ENCODE measurements at places on chromosomes 11 and 22.

DNA sequence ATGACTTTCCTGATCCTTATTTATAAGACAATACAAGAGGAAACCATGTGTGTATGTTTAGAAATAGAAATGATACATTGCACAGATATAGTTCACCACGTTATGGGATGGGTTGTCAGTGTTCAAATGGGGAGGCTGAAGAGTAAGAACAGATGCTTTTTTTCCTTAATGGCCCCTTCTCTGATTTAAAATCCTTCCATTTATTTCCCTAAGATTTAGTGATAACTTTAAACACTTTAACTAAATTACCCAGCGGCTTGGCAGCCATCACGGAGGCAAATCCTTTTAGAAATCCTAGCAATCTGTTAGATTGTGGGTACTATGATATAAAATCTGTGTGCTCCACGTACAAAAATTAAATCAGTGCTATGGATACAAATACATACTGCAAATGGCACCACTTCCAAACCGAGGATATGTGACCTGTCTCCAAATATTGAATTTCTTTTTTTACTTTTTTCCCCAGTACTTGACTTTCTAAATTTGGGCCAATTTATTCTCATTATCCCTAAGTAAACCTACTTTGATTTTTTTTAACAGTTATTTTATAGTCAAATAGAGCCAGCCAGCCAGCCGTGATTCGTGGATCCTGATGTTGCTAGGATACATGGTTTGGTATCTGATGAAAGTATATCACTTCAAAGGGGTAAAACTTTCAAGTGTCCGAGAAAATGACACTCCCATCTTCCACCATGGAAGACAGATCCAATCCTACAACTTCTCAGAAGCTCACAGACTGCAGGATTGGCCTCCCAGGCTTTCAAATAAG lies 46.1 kb downstream of the BDNF start:
- DNase-seq = no peak

DNA sequence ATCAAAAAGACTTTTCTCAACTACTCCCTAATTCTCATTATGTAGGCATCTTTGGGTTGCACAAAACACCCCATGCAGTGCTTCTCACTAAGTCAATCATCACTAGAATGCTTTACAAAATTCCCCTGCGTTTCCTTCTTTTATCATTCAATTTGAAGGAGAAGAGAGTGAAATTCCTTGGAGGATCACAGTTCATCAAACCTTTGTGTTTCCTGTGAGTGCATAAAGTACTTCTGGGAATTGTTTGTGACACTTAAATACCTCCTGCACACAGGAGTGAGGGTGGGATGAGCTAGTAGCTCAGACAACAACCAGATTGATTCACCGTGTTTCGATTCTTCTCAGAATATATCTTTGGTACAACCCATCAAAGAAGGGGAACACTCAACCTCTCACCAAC lies 3.7 kb upstream of the OR5AR1 start:
- no peak for DNase-seq

DNA sequence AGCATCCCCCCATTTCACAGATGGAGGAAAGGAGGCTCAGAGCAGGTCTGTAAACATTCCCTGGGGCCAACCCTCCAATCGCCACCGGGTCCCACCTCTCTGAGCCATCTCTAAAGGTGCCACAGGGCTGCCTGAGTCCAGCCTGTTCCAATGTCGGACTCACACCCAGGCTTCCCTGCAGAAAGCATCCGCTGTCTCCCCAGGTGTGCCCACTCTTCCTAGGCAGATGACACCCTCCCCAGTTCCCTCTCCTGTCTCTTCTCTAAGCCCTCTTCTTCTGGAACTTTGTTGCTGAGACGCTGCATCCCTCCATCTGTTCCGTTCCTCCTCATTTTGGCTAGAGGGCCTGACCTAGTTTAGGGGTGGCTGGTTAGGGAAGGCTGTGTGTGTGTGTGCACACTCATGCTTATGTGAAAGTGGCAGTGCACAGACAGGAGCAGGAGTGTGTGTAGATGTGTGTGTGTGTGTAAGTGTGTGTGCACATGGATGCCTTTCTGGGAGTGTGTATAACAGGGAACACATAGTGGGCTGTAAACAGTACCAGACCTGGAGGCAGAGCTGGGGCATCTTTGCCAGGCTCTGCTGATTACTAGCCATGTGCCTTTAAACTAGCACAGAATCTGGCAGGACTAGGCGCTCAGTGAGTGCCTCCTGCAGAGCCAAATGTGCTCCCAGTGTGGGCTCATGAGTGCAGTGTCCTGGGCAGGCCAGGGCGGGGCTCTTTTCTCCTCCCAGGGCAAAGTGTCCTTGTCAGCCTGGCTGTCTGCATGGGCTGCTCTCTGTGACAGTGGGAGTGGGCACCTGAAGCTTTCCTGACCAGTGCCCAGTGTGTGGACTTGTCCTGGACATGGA lies 77.3 kb upstream of the NECTIN1 start:
- DNase-seq = no peak

- no peak for DNase-seq
Observed at GRCh38 chr11:124887667-124888013, 10.0 kb downstream of the ROBO4 start.

GRCh38 chr22:49659281-49659923 lies 168.3 kb downstream of the BRD1 start:
- DNase-seq = no peak

- DNase-seq = no peak
Observed at GRCh38 chr11:95267601-95268213, 36.7 kb upstream of the SESN3 start.

- DNase-seq = no peak
Observed at GRCh38 chr11:14443638-14444037, 56.0 kb downstream of the COPB1 start.

GRCh38 chr11:86940122-86940777 lies 14.9 kb downstream of the FZD4 start:
- DNase-seq = no peak

- no peak for DNase-seq
Observed at GRCh38 chr11:65530157-65530496, 5.2 kb downstream of the SCYL1 start.

- no peak for DNase-seq
Observed at GRCh38 chr22:45129703-45130524, 33.8 kb upstream of the NUP50 start.

GRCh38 chr22:35335936-35336781 lies 36.5 kb downstream of the TOM1 start:
- no peak for DNase-seq

GRCh38 chr22:27097933-27098332 lies 440.5 kb downstream of the MIAT start:
- DNase-seq = no peak

DNA sequence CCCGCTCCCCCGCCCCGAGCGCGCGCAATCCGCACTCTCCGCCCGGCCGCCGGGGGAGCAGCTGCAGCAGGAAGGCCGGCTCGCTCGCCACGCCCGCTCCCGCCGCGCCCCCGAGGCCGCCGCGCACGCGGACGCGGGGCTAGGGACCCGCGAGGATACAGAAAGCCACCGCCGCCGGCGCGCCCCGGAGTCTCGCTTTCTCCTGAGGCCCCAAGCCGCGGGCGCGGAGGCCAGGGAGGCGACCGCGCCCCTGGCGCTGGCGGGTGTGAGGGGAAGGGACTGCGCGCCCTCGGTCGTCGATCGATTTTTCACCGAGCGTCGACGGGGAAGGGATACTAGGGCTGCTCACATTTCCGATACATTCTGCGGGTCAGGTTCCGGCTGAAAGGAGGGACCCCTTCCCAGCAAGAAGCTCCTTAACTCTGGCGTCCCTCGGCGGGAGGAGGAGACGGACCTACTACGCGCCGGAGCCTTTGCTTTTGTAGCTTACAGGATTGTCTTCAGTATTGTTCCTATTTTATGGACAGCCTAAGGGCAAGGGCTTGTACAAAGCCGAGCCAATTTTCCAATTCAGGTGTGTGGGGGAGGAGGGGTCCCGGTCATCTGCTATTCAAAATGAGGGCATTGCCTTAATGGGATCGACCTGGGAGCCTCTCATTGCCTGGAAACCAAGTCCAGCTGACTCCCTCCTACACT lies 416 bp upstream of the GAB2 start:
- DNase-seq = no peak

- DNase-seq = no peak
Observed at GRCh38 chr11:113681282-113681681, 24.8 kb downstream of the TMPRSS5 start.

DNA sequence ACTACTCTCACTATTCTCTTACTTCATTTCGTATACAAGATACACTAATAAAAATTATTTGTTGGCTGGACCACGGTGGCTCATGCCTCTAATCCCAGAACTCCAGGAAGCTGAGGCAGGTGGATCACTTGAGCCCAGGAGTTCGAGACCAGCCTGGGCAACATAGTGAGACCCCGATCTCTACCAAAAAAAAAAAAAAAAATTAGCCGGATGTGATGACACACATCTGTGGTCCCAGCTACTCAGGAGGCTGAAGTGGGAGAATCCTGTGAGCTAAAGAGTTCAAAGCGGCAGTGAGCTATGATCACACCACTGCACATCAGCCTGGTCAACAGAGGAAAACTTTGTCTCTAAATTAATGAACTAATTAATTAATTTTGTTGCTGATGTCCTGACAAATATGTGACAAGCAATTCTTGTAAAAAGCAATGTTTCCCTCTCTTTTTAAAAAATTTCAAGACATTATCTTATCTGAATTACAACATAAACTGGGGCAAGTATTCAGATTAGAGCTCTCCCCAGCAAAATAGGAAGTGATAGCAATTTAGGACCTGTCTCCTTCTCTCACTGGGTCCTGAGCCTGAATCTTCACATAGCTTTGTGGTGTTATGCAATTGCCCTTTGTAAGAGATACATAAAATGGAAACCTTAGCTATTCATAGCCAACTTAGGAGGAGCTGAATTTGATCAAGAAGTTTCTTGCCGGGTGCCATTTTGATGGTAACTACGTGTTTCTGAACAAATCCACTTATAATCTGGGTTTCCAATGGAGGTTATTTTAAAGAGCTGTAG lies 17.6 kb upstream of the TMA7B start:
- no peak for DNase-seq

GRCh38 chr11:14015711-14016110 lies 53.2 kb downstream of the SPON1 start:
- no peak for DNase-seq

DNA sequence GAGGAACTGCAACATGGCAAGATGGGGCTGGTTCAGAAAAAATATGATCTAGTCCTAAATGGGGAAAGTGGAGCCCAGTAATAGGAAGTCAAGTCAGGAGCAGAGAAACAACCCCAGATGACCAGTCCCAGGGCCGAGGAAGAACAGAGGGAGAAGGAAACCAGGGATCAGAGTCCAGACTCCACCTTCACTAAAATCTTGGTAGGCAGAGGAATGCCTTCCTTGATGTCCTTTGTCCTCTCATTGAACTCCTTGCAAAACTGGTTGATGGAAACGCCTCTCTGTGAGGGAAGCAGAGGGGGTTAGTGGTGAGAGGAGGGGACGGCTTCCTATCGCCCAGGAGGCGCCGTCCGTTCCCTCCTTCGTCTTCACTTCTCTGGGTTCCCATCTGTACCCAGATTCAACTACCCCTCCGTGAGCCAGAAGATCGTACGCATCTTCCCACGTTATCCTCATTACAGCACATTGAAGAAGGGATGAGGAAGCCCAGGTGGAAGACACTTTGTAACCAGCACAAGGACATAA lies 607 bp downstream of the MRPL11 start:
- no peak for DNase-seq

DNA sequence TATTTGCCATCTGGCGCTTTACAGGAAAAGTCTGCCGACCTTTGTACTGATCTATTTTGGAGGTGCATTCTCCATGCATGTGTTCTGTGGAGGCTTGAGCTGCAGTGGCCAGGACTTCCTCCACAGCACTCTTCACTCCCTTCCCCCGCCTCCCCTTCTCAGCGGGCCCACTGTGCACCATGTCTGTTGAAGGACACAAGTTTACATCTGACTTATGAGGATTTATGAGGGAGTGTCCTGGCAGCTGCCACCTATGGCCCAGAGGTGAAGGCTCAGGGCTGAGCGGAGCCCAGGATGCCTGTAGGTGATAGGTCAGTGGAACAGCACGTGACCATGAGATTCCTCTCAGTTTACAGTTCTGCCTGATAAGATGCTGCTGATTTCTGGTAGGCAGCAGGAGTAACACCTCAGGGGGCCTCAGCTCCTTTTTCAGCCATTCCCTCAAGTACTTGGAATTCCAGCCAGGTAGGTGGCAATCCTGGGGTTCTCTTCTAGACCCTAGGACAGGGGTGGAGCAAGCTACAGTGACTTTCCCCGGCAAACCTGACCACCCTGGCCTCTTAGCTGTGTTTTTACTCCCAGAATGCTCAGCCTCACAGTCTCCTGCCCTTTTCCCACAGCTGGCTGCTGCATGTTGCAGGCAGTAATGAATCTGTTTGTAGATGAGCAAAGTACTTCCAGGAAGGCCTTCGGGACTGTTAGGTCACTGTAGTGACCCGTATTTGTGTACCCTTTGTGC lies 59.9 kb downstream of the PPFIBP2 start:
- no peak for DNase-seq

DNA sequence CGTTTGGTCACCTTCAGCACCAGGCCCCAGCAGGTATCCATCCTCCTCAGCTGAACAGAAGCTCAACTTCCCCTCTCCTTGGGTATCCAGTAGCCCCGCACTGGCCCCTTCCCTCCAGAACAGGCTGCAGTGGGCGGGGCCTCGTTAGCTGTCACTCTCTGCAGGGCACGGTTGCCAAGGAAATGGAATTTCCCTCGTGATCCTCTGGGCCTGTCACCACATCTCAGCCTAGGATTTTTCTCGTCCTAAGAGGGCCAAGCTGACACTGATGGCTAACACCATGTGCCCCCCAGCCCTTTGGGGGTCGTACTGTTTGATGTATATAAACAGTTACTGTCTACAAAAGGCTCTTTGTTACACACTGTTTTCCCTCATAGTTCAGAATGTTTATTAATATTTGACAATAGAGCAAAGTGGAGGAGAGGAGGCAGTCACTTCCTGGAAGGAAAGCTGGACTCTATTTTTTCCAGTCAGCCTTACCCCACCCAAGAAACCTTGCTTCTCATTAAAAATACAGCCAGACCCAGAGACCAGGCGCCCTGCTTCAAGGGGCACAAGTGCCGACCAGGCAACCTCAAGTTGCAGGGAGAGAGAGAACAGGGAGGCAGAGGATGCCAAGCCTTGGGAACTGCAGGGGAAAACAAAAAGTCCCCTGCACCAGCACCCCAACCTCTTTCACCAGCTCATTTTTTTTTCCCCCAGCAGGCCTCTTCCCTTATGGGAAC lies 44.5 kb downstream of the FEZ1 start:
- DNase-seq = no peak

GRCh38 chr22:41564563-41564962 lies 3.8 kb downstream of the CSDC2 start:
- DNase-seq = no peak

DNA sequence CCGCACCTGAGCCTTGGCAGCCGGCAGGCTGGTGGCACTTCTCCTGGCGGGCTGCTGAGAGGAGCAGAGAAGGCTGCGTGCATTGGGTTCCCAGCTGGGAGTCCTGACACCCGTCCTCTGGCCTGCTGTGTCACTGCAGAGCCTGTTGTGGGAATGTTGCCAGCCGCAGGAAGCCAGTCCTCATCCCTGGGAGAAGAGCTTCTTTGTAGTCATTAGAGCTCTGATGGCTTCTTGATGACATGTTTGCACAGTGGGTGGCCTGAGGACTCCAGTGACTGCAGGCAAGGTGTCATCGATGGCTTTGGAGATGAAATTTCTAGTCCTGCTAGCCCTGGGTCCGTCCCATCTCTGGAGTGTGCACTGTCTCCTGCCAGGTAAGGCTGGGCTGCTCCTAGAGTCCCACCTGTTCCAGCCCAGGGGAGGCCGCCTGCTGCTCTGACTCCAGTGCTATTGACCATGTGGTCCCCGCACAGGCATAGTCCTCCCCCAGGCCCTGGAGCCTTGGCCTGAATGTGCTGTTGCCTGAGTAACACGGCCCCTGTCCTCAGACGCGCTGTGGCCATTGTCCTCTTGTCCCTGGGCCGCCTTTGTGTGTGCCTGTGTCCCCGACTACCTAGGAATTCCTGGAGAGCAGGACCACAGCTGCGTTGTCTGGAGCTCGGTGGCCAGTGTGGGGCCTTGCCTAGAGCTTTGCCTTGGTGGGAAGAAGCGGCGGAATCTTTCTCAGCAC lies 129.2 kb downstream of the CACNA1I start:
- no peak for DNase-seq
